ENCODE measurements at places on chromosomes 1 and 21.

DNA sequence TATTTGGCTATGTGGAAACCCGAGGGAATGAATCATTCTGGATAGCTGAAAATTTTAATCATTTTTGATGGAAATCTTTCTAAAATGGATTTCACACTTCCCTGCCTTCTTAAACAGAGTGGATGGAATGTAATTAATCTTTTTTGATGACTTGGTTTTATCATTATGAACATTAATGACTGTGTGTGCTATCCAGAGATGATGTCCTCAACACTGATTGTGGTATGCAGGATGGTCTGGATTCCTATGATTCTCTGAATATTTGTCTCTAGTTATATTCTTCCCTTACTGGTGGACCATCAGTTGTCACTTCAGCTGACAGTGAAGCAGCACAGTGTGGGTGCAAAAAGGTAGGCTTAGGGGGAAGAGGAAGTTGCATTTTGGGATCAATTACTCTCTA lies 513.5 kb downstream of the LMO4 start:
- DNase-seq: no peak

DNA sequence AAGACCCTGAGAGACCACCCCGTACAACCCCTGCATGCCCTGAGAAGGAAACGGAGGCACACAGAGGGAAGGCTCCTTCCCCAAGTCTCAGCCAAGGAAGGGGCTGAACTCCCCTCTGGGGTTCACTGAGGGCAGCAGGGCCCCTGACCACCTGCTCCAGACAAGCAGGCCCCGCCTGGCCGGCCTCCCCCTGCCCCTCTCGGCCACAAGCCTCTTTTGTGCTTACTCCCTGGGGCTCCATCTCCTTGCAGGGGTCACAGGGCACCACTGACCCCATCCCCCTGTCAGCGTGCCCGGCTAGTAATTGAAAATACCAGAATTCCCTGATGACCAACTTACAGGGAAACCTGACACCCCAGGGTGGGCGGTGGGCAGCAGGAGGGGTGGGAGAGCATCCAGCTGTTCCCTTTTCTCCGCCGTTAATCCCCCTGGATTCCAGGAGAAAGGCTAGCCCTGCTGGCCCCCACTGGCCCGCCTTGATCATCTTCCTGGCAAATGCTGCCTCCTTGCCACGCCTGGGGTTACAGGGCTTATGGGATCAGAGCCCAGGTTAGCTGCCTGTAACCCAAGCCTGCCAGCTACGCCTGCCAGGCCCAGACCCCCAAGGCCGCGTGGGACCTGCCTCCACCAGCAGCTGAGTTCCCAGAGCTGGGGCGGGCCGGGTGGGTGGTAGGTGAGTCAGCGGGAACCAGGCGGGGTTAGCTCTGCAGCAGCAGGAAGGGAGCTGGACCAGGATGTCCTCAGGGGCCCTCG lies 96.1 kb downstream of the LACTBL1 start:
- no peak for DNase-seq

DNA sequence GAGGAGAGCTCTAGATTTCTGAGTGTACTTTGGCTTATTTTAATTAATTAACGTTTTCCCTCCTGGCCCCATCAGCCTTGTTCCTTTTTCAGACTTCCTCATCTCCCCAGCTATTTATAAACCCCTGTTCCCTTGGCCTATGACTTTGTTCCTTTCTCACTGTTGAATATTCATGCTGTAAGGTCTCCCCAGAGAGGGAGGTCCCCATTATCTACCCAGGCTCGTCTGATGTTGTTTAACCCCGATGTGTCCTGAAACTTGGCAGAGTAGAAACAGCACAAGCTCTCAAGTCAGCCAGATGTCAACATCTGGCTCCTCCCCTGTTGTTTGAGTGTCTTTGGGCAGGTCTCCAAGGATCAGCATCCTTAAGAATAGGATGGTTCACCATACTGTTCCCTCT lies 153.6 kb downstream of the HIVEP3 start:
- no peak for DNase-seq

DNA sequence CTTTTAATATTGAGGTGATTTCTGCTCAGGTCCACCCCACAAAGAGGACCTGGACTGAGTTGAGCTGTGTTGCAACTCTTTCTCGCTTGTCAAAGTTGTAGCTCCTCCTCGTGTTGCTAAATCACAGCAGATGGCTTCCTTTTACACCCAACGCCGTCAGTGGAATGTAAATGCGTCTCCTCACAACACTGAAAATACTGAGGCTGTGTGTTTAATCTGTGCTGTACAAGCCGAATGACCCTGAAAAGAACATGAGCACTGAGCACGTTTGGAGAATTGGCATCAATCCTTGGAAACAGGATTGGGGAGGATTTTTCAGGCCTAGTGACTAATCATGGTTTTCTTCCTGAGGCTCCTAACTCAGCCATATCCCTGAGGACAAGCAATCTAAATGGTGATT lies 196.0 kb downstream of the CRB1 start:
- DNase-seq: no peak

- DNase-seq: no peak
Observed at GRCh38 chr1:177794376-177794991, 175.4 kb downstream of the SEC16B start.

GRCh38 chr1:91806769-91807700 lies 78.9 kb downstream of the TGFBR3 start:
- DNase-seq: no peak

- no peak for DNase-seq
Observed at GRCh38 chr1:226954337-226954736, 14.2 kb downstream of the COQ8A start.

DNA sequence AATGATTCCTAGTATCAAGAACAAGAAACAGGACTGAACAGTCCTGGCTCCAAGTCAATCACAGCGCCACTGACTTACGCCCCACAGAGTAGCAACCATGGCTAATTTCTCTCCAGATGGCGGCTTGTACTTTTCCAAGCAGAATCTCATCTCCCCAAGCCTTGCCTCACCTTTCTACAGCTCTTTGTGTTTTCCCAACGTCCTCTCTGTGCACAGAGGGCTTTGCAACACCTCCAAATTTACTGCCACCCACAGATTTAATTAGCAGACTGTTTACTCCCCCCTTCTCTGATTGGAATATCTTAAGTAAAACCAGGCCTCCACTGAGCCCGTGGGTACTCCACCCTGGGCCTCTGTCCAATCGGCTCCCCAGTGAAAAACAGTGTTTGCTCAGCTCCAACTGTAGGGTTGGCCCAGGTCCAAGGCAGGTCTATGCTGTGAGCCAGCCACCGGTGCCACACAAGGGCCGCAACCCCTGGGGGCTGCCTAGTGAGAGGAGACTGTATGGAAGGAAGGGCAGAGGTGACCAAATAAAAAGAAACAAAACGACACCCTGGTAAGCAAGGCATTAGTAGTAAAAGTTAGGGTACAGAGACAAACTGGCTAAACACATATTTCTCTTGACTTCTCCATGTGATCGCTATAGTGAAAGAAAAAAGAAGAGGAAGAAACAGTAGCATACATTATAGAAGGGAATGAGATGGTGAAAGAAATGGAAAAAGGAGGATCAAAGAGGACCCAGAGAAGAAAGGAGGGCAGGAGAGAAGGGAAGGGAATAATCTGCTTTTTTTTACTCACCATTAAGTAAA lies 128.4 kb upstream of the SOD1 start:
- peak; percentile 98 for DNase-seq

GRCh38 chr1:229884765-229885164 lies 182.3 kb upstream of the GALNT2 start:
- no peak for DNase-seq

DNA sequence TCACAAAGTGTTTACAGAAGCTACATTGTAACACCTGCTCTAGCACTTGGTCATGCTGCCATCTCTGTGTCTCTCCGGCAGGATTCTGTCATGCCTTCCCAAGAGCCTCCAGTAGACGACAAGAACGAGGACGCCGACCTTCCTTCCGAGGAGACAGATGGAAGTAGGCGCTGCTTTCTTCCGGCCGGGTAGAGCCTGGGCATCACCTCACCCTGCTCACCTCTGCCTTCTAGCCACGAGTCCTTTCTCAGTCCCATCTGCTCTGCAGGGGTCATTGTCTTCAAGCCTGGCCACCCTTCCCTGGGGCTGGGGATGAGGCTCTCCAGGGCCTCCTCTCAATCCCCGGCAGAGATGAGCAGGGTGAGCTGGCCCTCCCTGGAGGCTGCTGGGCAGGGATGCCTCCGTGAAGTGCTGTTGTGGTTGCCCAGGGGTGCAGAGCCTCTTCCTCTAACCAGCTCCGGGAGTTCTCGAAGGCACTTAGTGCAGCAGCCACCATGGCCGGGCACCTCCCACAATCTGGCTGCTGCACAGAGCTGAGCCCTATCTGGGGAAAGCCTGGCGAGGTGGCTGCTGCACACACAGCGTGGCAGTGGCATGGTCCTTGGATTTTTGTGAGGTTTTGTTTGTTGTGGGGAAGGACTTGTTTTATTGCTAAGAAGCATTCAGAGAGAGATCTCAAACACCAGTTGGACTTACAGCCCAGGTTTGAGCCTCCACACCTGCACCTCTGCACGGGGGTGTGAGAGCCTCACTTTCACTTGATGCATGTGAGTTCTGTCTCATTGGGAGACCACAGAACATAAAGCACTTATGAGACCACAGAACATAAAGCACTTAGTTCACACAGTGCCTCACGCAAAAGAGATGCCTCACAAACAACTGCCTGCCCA lies 48.4 kb downstream of the FAAP20 start:
- no peak for DNase-seq
